ENCODE measurements at places on chromosomes 5 and 9.

- DNase-seq = peak; percentile 35
These were observed 915 bp downstream of the HSDL2 start for GRCh38 chr9:112380825-112381221.

DNA sequence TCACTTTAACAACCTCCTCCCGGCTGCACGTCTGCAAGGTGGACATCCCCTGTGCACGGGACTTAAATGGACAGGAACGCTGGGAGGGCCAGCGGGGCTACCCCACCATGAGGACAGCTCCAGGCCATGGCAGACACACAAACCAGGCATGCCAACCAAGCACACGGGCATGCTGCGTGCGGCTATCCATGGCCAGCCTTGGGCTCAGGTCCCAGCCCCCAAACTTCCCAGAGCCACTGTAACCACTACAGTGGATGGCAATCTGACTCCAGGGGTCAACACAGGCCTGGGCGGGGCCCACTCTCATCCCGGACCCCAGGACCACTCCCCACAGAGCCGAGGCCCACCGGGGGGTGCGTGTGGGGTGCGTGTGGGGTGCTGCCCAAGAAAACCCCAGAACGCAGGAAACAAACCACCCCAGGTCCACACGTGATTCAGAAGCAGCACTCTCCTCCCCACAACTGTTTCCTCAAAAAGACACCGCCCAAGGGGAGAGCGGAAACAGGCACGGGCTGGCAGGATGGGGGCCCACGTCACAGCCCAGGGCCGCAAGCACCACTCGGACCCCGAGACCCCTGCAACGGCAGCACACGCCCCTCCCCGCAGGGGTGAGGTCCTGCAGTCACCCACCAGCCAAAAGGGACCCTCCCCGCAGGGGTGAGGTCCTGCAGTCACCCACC, 7.4 kb downstream of the SLC12A7 start:
- no peak for DNase-seq

DNA sequence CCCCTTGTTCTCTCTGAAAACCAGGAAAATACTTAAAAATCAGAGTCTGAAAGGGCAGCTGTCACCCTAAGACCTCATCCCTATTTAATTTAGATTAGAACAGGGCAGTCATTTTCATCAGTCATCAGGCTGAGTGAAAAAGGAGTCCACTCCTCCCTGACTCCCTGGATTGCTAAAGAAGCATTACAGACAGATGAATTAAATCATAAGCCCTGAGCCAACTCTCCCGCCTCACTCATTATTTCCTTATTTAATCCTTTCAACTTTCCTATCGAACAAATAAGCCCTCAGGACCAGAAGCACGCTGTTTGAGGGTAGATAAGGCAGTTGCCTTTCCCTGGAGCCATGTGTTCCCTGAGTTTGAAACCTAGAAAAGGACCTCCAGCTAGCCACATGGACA, 201.9 kb upstream of the ANKRD55 start:
- no peak for DNase-seq

DNA sequence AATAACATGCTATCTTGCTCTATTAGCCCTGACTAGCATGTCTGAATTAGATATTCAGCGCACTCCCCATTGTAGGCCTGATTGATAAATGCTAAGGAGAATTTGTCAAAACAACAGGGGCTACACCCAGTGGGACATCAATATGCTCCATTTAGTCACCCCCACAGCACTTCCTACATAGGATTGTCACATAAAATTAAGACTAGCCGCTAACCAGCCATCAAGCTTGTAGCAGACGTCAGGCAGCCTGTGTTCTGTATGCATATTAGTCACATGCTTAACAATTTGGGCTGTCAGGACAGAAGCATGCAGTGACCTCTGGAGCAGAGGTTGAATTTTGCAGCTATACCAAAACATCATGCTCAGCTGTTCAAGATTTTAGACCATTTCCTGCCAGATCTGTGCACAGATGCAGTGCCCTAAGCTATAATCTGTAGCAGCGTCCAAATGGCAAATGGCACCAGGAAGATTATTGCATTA, 197.4 kb upstream of the ISL1 start:
- no peak for DNase-seq

- DNase-seq = peak; percentile 40
These were observed 17.6 kb downstream of the DMRT3 start for GRCh38 chr9:994005-994404.

GRCh38 chr5:143593723-143594122, 190.2 kb upstream of the NR3C1 start:
- peak; percentile 81 for DNase-seq

GRCh38 chr5:98872674-98873073, 56.1 kb downstream of the CHD1 start:
- DNase-seq = no peak

DNA sequence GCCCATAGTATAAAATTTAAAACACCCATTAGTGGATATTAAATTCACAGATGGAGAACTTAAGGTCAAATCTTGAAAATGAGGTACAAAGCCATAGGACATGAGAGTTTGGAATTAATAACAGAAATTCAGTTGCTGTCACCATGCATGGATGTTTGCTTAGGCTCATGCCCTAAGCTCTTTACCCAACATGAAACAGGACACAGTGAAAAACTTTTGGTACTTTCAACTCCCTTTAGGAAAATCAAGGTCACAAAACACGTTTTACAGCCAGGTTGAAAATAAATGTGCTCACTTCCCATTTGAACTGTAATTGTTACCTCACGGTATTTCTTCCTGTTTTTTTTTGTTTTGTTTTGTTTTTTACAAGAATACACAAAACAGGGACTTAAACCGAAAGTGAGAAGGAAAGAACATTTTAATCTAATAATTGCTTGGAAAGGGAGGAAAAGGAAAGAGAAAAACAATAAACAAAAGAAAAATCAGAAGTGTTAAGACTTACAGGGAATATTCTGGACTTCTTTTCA, 6.1 kb upstream of the TOPORS start:
- DNase-seq = no peak

DNA sequence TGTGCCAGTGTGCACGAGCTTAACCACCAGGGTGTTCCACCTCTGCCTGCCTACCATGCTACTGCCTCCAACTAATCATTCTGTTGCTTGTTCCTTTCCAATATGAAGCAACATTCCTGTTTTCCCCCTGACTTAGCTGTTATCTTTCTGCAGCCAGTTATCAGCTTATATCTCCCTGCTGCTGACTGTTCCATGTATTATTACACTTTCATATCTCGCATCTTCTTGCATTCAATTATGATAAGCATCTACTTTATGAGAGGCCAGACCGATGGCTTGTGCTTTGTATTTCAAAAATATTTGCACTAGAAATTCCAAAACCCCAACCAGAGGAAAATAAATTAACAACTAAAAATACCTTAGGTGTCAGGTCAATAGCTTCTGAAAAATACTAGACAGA, 394.0 kb upstream of the BRINP1 start:
- no peak for DNase-seq

Data from OCI-LY7 (cell line).